ENCODE measurements at places on chromosomes 16 and 17.
A peak's percentile ranks its signal among the peaks of the same experiment; 100 is the strongest.

- H3K4me1 ChIP-seq: no peaks in the 10 kb centered on the region
- no peaks in the 10 kb centered on the region for H3K36me3 ChIP-seq
- no peak for DNase-seq
- H3K27ac ChIP-seq: no peak overlapping the region
- H3K4me3 ChIP-seq: no peak overlapping the region
These were observed 16.4 kb upstream of the CPSF4L start for GRCh38 chr17:73278049-73278464.

DNA sequence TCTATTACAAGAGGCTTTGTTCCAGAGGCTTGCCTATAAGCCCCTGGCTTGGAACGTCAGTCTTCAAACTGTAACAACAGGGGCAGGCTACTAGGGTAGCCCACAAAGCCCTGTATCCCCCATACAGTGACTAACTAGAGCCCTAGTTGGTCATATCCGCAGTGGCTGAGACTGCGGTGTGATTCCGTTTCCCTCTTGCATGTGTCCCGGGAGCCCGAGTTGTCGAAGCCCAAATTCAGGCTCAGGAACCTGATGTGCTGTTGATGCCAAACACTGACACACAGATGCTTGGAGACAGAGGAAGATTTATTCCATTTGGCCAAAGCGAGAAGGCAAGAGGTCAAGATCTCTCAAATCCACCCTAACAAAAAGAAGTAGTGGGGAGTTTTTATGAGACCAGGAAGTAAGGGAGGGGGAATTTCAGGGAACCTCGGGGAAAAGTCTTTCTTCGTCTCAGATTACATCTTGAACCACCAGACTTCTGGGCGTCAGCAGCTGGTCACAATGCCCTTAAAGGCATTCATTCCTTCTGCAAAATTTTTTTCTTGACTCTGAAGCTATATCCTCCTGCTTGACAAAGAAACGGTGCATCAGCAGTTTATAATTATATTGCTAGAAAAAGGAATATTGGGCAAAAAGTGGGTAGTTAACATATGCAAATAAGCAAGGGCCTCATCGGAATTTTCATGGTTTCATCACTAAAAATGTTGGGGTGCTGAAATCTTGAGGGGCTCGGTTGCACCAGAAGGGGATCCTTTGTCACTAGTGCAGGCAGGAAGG, 879 bp downstream of the SLFN5 start:
- DNase-seq: peak; percentile 25
- peak overlapping the region; percentile 100 for H3K4me3 ChIP-seq
- H3K27ac ChIP-seq: peak overlapping the region; percentile 90
- H3K36me3 ChIP-seq: peaks cover 18% of the 10 kb centered on the region
- peaks cover 8% of the 10 kb centered on the region for H3K27me3 ChIP-seq

DNA sequence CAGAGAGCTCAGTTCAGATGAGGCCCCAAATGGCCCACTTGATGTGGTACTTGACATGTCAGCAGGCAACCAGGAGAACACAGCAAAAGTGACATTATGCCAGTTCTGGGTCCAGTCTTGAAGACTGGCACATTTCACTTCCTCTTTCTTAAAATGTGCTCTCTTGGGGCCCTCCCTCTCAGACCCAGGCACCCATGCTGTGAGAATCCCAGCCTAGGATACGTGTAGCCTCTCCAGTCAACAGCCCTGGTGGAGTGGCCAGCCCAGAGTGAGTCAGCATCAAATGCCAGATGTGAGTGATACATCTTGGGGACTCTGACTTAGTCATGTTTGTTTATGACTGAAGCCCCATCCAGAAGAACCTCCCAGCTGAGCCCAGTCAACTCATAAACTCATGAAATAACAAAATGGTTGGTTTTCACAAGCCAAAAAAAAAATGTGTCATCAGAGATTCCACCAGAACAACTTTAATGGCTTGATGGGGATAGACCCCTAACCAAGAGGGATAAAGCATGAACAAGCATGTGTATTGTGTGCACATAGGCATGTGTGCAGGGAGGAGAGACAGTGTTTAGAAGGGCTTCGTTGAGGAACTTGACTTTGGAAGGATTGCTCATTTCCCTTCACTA, 82.5 kb upstream of the TNRC6C start:
- peaks cover 9% of the 10 kb centered on the region for H3K36me3 ChIP-seq
- peaks cover 75% of the 10 kb centered on the region for H3K4me1 ChIP-seq
- H3K27ac ChIP-seq: peak overlapping the region; percentile 96
- DNase-seq: peak; percentile 74

- H3K27ac ChIP-seq: no peak overlapping the region
- H3K4me1 ChIP-seq: peaks cover 16% of the 10 kb centered on the region
- no peaks in the 10 kb centered on the region for H3K27me3 ChIP-seq
- peaks cover 53% of the 10 kb centered on the region for H3K36me3 ChIP-seq
These were observed 62.8 kb downstream of the CACNG1 start for GRCh38 chr17:67107171-67107570.

GRCh38 chr17:31283841-31284240, 13.2 kb downstream of the OMG start:
- no peak overlapping the region for H3K27ac ChIP-seq
- H3K4me1 ChIP-seq: no peaks in the 10 kb centered on the region
- DNase-seq: no peak
- no peaks in the 10 kb centered on the region for H3K27me3 ChIP-seq
- no peak overlapping the region for H3K4me3 ChIP-seq

DNA sequence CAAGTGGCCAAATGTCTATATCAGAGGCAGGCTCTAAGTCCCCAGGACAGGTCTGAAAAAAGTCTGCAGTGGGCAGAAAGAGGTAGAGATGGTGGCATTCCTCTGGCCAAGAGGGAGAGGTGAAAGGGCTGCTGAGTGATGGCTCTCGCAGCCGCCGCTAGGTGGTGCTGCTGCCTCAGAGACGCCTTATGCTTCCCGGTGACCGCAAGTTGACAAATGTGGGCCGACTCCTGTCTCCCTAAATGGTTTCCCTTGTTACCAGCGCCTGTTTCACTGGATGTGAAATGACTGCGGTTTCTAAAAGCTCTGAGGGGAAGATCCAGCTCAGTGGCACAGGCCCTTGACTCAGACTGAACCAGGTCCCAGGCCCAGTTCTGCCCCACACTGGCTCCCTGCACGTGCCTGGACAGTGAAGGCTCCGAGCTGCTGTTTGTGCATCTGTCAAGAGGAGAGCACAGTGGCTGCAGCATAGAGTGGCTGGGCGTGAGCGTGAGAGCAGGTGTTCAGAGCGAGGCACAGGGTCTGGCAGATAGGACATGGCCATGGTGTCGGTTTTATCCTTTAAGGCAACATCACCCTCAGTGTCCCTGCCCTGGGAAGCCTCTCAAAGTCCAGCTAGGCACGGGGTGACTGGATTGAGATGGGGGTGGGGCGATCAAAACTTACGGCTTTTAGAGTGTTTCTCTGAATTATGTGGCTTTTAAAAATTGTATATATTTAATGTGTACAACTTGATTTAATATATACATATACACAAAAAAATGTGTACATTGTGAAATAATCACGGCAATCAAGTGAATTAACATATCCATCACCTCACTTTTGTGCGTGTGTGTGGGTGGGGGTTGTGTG, 19.9 kb downstream of the CLEC16A start:
- H3K27me3 ChIP-seq: no peaks in the 10 kb centered on the region
- H3K4me1 ChIP-seq: peaks cover 37% of the 10 kb centered on the region
- H3K27ac ChIP-seq: peak overlapping the region; percentile 6
- no peak overlapping the region for H3K4me3 ChIP-seq

DNA sequence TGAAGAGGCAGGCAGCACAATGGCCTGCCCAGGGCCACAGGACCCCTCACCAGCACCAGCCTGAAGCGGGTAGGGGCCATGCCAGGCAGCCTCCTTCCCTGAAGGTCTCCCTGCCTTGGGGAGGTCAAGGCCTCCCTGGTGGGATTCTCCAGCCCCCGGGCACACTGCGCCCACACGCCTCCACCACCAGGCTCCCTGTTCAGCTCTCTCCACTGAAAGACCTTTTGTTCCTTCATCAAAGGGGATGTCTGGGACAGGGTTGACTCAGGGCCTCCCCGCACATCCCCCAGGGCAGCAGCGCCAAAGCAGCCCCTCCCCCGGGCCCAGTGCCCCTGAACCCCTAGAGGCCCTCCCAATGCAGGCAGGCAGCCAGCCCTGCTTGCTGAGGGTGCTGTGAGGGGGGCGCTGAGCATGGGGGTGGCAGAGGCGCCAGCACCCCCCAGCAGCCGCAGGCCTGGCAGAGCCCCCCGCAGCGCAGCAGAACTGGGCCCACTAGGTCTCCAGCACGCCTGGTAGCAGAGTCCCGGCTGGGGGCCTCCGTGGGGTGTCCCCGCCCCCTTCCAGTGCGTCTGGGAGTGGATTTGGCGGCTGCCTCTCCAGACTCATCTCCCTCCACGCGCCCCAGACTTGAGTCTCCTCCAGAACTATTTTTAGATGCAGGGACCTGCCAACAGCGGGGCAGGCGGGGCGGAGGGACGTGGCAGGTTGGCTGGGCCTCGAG, 13.1 kb downstream of the BCAR1 start:
- no peaks in the 10 kb centered on the region for H3K36me3 ChIP-seq
- no peak for DNase-seq
- H3K4me1 ChIP-seq: peaks cover 5% of the 10 kb centered on the region
- no peak overlapping the region for H3K4me3 ChIP-seq

DNA sequence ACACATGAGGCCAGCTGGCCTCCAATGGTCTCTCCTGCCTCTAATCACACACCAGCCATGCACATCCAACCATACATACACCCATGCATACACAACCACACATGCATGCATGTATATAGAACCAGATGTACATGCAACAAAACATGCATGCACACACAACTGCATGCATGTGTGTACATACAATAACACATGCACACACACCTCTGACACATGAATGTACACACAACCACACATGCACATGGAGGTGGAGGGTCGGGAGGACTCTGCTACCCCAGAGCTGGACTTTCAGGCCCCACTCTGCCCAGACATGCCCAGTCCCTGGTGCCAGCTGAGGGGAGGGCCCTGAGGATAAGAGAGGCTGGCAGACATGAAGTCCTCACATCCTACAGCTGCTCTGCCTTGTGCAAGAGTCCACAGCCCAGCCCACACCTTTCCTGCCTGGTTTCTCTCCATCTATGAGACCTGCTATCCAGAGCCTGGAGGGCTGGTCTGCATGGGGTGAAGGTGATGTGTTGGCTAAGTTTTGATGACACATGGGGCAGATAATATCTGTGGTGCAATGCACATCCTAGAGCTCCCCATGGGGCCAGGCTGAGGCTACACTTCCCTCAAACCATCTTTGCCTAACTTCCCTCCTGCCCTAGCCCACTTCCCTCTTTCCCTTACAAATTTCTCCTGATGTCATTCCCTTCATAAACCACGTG, 50.9 kb upstream of the SDK2 start:
- H3K4me3 ChIP-seq: no peak overlapping the region
- H3K36me3 ChIP-seq: no peaks in the 10 kb centered on the region
- DNase-seq: no peak
- peaks cover 5% of the 10 kb centered on the region for H3K4me1 ChIP-seq
- H3K27ac ChIP-seq: no peak overlapping the region
- H3K27me3 ChIP-seq: peaks cover 31% of the 10 kb centered on the region

DNA sequence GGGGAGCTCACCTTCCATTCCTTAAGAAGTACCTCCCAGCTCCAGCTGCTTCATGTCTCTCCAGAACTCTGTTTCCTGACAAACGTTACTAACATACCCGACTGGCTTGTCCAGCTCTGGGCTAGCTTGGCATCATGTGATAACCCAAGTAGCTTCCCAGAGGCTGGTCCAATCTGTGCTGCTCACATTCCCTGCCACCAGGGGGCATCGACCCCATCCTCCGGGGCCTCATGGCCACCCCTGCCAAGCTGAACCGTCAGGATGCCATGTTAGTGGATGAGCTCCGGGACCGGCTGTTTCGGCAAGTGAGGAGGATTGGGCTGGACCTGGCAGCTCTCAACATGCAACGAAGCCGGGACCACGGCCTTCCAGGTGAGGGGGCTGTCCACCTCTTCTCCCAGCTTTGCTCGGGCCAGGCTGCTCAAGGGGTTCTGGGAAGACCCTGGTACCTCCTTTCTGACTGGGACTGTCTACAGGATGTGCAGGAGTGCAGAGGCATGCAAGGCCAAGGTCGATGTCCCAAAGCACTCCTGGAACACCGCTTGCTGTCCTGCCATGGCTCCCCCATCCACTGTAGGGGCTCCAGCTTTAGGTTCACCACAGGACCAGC, 7.6 kb downstream of the EPX start:
- peaks cover 10% of the 10 kb centered on the region for H3K4me1 ChIP-seq
- peaks cover 45% of the 10 kb centered on the region for H3K27me3 ChIP-seq
- no peak overlapping the region for H3K27ac ChIP-seq
- H3K4me3 ChIP-seq: no peak overlapping the region
- H3K36me3 ChIP-seq: no peaks in the 10 kb centered on the region
- DNase-seq: peak; percentile 33

GRCh38 chr17:63140255-63140654, 174.2 kb downstream of the TANC2 start:
- peak; percentile 49 for DNase-seq
- H3K27me3 ChIP-seq: no peaks in the 10 kb centered on the region
- H3K36me3 ChIP-seq: no peaks in the 10 kb centered on the region
- no peak overlapping the region for H3K4me3 ChIP-seq
- peak overlapping the region; percentile 28 for H3K27ac ChIP-seq
- peaks cover 9% of the 10 kb centered on the region for H3K4me1 ChIP-seq

DNA sequence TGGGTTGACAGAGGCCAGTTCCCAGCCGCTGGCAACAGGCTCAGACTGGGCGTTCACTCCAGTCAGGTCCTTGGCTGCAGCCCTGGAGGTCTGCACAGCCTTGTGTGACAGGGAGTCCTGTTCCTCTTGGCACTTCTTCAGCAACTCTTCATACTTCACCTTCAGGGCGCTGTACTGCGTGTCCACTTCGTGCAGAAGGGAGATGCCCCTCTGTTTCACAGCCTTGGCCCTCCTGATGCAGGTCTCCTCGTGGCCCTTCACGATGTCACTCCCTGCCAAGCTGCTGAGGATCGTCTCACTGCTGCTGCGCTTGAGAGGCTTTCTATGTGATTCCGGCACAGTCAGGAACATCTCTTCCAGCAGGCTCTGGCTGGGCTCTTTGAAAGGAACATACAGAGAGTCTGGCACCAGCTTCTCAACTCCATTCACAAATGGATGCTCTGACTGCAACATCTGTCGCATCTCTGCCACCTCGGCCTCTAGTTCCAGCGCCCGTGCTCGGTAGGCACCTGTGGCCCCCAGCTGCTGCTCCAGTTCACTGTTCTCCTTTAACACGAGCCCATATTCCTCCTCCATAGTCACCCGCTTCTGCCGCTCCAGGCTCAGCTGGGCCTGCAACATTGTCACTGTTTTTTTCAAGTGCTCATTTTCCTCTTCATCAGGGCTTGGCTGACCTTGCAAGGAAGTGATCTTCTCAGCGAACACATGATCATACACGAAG, 27.2 kb downstream of the CDR2 start:
- H3K4me3 ChIP-seq: no peak overlapping the region
- peak overlapping the region; percentile 48 for H3K27ac ChIP-seq
- no peaks in the 10 kb centered on the region for H3K4me1 ChIP-seq
- no peaks in the 10 kb centered on the region for H3K27me3 ChIP-seq
- peaks cover 17% of the 10 kb centered on the region for H3K36me3 ChIP-seq
